ENCODE measurements at places on chromosomes 12 and 14.

- no peak for DNase-seq
Observed at GRCh38 chr12:11623382-11623781, 26.1 kb upstream of the ETV6 start.

DNA sequence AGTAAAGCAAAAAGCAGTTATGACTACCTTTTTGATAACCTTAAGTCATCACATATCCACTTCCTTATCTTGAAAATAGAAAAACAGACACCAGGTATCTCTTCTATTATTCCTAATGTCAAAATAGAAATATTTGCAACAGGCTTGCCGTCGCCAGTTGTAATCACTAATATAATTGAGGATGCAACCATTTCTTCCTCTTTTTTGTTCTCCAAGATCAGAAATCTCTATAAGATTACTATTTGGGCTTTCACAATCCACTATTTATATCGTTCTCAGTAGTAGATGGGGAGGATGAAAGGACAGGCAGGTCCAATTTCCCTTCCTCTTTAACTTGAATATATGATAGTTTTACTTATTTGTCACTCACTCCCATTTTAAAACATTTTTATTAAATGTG is 130.2 kb upstream of the HMGA2 start:
- DNase-seq = no peak

- no peak for DNase-seq
Observed at GRCh38 chr14:75083271-75083670, 13.8 kb downstream of the ZC2HC1C start.

DNA sequence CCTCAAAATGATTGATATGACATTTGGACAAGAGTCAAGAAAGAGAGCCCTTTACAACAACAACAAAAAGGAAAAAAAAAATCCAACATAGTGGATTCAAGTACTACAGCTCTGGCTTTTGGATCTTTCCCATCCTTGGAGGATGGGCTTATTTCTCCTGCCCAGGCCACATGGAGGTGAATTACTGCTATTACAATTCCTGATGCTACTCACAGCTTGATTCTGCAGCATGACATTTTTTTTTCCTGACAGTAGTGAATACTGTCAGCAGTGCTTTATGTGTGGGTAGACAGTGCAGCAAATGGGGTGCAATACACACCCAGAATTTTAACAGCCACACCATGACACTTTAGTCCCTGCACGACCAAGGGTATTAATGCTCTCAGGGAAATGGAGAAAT is 42.5 kb upstream of the HSP90B1 start:
- DNase-seq = no peak

DNA sequence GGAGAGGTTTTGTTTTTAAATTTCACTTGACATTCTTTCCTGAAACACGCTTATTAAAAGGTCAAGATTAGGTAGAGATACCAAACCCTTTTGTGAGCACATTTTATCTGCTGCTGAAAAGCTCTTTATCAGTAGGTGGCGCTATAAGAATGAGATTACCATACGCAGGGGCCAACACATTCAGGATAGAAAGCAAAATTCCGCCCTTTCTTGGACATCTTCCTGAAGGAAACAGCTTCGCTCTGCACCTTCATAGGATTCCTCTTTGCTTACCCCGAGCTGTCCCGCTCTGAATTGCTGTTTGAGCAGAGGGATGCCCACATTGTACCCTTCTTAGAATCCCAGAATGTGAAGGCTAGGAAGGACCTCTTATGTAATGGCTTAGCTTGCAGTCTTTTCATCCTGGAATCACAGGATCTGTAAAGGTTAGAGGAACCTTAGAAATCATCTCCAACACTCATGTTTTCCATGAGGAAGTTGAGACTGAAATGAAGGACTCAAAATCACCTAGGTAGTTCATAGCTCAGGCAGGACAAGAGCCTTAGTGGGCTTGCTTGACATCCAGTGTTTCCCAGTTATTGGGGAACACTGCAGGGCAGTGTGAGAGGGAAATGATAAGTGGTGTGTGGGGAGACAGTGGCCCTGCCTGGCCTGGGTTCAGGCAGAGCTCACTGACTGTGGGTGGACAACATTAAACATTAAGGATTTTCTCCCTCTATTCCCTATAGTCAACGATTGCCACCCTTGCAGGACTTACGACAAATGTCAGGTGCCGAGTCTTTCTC is 38.7 kb upstream of the CRY1 start:
- no peak for DNase-seq

GRCh38 chr12:117580718-117581062 is 219.3 kb upstream of the NOS1 start:
- DNase-seq = no peak

GRCh38 chr12:3809357-3810015 is 56.6 kb upstream of the CRACR2A start:
- no peak for DNase-seq

DNA sequence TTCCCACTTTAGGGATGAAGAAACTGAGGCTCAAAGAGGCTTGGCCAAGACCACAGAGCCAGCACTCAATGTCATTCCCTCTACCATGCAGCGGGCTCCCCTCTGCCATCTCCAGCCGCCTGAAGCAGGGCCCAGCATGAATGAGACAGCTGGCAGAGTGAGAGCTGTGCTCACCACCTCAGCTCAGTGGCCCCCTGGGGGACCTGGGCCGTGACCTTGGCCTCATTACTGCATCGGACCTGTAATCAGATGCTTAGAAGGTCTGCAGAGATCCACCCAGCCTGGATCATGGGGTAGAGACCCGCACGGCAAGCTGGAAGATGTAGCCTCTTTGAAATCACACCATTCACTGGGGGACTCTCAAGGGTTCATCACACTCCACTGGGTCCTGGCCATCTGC is 22.7 kb upstream of the CORO1C start:
- DNase-seq = no peak

GRCh38 chr14:36506732-36507614 is 13.1 kb downstream of the NKX2-1 start:
- no peak for DNase-seq

DNA sequence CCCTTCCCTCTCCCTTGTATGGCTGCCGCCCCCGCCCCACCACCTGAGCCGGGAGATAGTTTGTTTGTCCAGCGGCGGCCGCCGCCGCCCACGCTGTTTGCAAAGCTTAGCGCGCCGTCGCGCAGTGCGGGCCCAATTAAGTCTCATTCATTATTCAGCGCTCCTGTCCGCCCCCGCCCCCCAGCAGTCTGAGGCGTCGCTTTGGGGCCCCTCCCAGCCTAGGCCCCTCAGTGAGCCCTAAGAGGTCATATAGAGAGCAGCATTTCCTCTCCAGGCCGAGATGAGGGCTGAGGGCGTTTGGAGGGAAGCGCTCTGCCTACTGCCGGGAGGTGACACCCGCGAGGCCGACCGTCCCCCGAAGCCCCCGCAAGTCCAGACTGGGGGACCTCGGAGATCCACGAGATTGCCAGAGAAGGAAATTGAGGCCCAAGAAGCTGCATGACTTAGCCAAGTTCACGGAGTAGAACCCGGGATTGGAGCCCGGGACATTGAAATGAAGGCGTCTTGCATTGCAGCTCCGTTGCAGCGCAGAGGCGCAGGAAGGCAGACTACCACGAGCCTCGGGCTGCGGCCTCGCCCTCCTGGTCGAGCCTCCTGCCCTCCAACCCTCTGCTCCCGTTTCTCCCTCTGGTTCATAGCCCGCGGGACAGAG is at the start of gene DNAJC22:
Gene DNAJC22 (plus strand): TSS at position 230 of the 652 bp plus-strand sequence. CDS start 1,985 bp downstream, outside the sequence.
- DNase-seq = no peak

GRCh38 chr12:67424784-67425183 is 155.6 kb downstream of the CAND1 start:
- no peak for DNase-seq

DNA sequence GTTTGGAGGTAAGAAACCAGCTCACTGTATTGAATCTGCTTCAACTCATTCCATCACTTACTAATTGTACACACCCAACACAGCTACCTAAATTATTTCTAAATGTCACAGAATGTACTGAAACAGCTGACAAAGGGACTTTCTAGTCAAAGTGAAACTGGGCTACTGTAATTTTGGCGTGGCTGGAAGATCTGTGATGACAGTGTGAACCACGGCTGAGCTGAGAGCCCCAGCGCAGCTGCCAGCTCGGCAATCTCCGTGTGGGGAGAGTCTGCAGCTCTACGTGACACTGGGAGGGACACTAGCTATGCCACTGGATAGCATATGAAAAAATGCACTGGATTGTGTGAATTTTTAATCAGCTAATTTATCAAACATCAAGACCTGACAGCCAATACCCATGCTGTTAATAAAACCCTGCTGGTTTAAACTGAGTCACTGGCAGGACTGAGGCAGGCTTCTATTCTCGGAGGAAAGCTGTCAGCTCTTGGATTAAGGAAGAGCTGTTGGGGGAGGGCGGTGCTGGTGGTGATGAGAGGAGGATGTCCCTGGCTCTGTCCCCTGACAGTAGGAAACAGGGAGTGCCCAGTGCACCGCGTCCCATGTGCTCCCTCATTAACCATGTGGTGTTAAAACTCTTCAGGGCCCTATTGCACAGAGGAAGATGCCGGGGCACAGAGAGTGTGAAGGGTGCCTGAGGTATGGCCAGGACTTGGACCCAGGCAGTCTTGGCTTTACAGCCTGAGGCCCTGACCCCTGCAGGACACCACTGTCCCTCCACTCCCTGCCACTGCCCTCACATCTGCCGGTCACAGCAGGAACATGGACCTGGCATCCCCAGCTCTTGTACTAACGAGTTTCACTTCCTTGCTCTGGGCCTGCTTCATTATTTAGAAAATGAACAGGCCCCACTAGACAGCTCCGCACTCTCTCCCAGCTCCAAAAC is 13.3 kb downstream of the SLC15A4 start:
- DNase-seq = no peak

- no peak for DNase-seq
Observed at GRCh38 chr12:105273601-105274000, 37.6 kb upstream of the APPL2 start.

GRCh38 chr14:20412411-20412810 is 890 bp downstream of the TEP1 start:
- no peak for DNase-seq

- no peak for DNase-seq
Observed at GRCh38 chr14:98498019-98498885, 773.7 kb downstream of the BCL11B start.

DNA sequence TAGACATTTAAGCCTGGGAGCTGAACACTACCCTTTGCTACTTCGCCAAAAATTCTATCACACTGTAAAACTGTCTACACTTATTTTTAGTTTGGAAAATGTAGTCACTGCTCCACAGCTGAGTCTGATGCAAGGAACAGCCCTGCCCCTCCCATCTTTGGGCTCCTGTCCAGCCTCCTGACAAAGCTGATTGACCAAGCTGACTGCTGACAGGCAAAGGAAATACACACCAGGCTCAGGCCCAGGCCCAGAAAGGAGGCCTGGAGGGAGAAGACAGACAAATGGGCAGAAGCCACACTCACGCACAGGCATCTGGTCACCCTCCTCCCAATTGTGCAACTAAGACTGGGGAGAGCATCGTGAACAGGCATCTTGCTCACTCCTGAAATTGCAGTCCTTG is 55.3 kb downstream of the ISCA2 start:
- no peak for DNase-seq

DNA sequence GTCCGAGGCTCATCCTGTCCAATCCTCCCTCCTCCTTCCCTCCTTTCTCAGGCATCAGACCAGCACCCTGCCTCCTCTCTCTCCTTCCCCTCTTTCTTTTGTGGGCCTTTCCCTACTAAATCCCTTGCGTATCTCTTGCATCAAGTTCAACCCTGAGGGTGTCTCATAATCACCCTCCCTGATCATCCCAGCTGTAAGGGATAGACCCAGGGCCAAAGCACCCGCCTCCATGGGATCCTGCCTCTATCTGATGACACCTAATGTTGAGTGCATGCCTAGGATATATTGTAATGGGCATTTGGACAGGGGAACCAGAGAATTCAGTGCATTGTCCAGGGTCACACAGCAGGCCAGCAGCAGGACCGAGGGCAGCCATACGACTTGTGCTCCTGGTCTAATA is 84.9 kb downstream of the PHETA1 start:
- DNase-seq = no peak

- no peak for DNase-seq
Observed at GRCh38 chr12:89566615-89567014, 40.8 kb upstream of the POC1B start.

GRCh38 chr14:95475540-95476240 is 40.8 kb downstream of the SYNE3 start:
- DNase-seq = no peak

DNA sequence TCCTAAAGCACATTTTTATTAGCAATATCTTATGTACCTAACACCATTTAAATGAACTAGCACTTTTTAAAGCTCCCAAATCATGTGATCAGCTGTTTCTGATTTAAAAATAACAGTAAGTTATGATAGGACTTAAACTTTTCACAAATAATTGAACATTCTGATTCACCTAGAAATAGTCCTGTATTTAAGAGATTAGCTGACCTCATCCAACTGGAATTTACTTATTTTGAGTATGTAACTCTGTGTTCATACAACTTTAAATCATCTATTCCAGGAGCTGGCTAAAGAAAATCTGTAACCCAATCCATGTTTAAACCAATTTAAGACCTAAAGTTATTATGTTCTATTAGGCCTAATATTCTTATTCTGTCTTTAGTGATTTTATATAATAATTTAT is 184.3 kb downstream of the CCDC91 start:
- no peak for DNase-seq

DNA sequence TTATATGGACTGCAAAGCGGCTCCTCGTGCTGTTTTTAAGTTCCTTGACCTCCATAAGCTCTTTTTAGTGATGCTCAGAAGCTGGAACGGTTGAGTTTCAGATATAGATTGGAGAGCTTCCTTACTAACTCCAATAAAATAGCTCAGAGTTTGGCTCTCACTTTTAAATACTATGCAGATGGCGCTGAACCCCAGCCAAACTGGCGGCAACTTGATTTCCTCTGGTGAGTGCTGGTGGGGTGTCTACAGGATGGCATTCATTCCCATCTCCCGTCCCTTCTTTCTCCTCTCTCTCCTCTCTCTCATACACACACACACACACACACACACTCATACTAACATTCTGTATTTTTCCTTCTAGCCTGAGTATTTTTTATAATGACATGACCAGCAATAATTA is 346.3 kb downstream of the ETNK1 start:
- DNase-seq = no peak

- no peak for DNase-seq
Observed at GRCh38 chr14:32697704-32698103, 241.0 kb upstream of the NPAS3 start.

- no peak for DNase-seq
Observed at GRCh38 chr12:27573972-27574371, 50.0 kb downstream of the PPFIBP1 start.

GRCh38 chr12:9027161-9028059 is 38.1 kb downstream of the KLRG1 start:
- no peak for DNase-seq

- DNase-seq = no peak
Observed at GRCh38 chr12:97316321-97316720, 146.3 kb upstream of the RMST start.

- no peak for DNase-seq
Observed at GRCh38 chr12:85616201-85616600, 220.0 kb downstream of the RASSF9 start.

GRCh38 chr12:89225401-89225800 is 126.9 kb downstream of the DUSP6 start:
- DNase-seq = no peak

GRCh38 chr12:116389990-116390389 is 112.5 kb upstream of the MED13L start:
- no peak for DNase-seq

Data from cortex of kidney (tissue), 1 donor.